ENCODE measurements at places on chromosomes 16 and 17. TPM values are rescaled to one million over a fixed set of nuclear protein-coding genes. Genes with fewer than 3 reads are reported as not detected.
A peak's percentile ranks its signal among the peaks of the same experiment; 100 is the strongest.

The WNT3 gene
- total RNA-seq, result 5.5 TPM

- no peak overlapping the region for H3K4me3 ChIP-seq
These were observed 2.6 kb upstream of the HOXB5 start for GRCh38 chr17:48596000-48596734.

GRCh38 chr17:68433911-68434508, 23.3 kb downstream of the WIPI1 start:
- peaks cover 17% of the 10 kb centered on the region for H3K4me1 ChIP-seq
- no peak overlapping the region for H3K4me3 ChIP-seq
- no peak for DNase-seq

The SLC2A4 gene
- 2.5 TPM for total RNA-seq

The NKD1 gene
- total RNA-seq, result 11.4 TPM

GRCh38 chr16:53953336-53953735, 249.4 kb downstream of the FTO start:
- H3K4me1 ChIP-seq, result no peaks in the 10 kb centered on the region
- H3K36me3 ChIP-seq, result no peaks in the 10 kb centered on the region
- H3K27me3 ChIP-seq, result no peaks in the 10 kb centered on the region
- no peak for DNase-seq
- no peak overlapping the region for H3K27ac ChIP-seq

GRCh38 chr17:19485800-19486340, 47.8 kb upstream of the SLC47A1 start:
- H3K27me3 ChIP-seq, result no peaks in the 10 kb centered on the region
- H3K36me3 ChIP-seq, result no peaks in the 10 kb centered on the region
- no peaks in the 10 kb centered on the region for H3K4me1 ChIP-seq
- H3K4me3 ChIP-seq, result no peak overlapping the region
- H3K27ac ChIP-seq, result no peak overlapping the region

GRCh38 chr17:17314501-17315071, 11.4 kb downstream of the NT5M start:
- no peak overlapping the region for H3K4me3 ChIP-seq
- no peaks in the 10 kb centered on the region for H3K4me1 ChIP-seq
- no peaks in the 10 kb centered on the region for H3K36me3 ChIP-seq
- H3K27ac ChIP-seq, result no peak overlapping the region
- H3K27me3 ChIP-seq, result no peaks in the 10 kb centered on the region

- H3K4me1 ChIP-seq, result peaks cover 11% of the 10 kb centered on the region
- no peaks in the 10 kb centered on the region for H3K27me3 ChIP-seq
These were observed 120.3 kb upstream of the CHMP6 start for GRCh38 chr17:80871341-80871740.

The C17orf107 gene
- 1.7 TPM for total RNA-seq

The DNAH17 gene
- 0.69 TPM for total RNA-seq

DNA sequence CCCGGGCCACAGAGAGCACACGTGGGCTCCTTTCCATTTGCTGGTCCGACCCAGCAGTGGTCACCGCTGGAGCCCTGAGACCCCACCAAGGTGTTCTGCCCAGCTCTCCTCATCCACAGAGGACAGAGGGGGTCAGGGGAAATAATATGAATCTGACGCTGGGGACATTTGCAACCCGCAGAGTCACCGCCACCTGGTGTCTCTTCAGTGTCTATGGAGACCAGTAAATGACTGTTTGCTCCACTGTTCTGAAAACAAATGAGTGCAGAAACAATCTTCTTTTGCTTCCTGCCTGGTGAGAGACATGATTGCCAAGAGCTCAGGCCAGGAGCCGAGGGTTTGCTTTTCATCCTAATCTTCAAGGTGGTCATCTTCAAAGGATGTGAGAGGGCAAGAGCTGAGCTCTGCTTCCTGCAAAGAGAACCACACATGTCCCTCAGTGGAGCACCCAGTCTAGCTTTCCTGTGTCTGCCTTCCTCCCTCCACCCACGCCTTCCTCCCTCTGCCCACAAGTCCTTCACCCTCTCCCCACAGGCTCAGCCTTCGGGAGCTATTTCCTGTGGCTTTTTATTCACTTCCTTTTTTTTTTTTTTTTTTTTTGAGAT, 14.7 kb upstream of the KLHDC4 start:
- DNase-seq, result no peak
- no peak overlapping the region for H3K27ac ChIP-seq
- H3K4me1 ChIP-seq, result peaks cover 14% of the 10 kb centered on the region
- no peaks in the 10 kb centered on the region for H3K27me3 ChIP-seq
- no peaks in the 10 kb centered on the region for H3K36me3 ChIP-seq

The ANKFY1 gene
- total RNA-seq, result 38.9 TPM

The NT5C gene
- 115 TPM for total RNA-seq

The EXOC7 gene
- 114 TPM for total RNA-seq

DNA sequence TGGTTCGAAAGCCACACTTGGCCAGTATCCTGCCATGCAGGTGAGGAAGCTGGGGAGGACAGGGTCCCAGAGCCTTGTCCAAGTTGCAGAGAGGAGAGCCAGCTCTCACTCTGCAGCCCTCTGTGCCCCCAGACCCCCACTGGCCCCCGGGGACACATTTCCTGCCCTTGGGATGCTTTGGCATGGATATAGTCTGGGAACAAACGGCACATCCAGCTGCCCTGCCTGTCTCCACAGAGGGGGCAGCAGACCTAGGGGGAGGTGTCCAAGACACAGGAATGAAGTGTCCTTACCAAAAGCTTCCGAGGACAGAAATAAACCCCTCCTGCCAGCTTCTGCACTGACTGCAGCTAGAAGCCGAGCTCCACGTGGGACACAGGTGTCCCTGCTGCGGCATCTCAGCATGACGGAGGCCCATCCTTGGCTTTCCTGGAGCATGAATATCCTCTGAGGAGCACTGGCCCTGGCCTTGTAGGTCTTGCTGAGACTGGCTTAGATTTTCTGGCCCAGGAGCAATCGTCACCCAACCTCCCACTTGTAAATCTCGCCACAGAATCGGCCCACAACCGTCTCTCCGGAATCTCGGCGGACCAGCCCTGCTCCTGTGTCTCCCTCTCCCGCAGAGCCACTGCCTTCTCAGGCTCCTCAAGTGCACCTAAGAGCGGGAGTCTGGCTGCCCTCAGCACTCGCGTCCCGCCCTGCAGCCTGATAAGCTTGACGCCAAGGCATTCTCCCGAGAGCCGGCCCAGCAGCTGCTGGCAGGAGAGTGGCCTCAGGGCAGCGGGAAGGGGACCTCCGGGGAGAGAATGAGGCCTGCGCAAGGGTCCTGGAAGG, 1.1 kb upstream of the CAPN15 start:
- H3K4me1 ChIP-seq, result peaks cover 32% of the 10 kb centered on the region
- no peak for DNase-seq
- H3K27ac ChIP-seq, result peak overlapping the region; percentile 91
- H3K4me3 ChIP-seq, result peak overlapping the region; percentile 69
- H3K36me3 ChIP-seq, result peaks cover 6% of the 10 kb centered on the region

The RBFOX1 gene
- not detected for total RNA-seq

DNA sequence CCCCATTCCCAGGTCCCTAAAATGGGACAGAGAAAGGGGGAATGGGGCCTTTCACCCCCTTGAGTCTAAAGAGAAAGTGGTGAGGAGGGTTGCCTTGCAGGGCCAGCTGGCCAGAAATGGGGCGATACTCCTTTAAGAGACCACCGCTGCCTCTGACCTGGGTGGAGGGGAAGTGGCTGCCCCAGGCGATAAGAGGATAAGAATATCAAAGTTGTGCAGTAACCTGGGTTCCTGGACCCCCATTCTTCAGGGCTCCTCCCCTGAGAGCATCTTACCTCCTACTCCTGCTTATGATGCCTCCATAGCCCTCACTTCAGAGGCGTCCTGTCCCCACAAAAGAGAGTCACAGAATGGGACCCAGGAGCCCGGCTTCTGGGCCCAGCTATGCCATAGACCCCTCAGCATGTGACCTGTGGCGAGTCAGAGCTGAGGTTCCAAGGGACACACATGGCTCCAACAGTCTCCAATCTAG, 5.2 kb upstream of the TSPOAP1 start:
- no peak overlapping the region for H3K4me3 ChIP-seq
- no peak overlapping the region for H3K27ac ChIP-seq
- H3K4me1 ChIP-seq, result peaks cover 44% of the 10 kb centered on the region
- no peaks in the 10 kb centered on the region for H3K36me3 ChIP-seq

GRCh38 chr17:72421128-72422092, 300.6 kb downstream of the SOX9 start:
- H3K27ac ChIP-seq, result peak overlapping the region; percentile 78
- H3K4me3 ChIP-seq, result peak overlapping the region; percentile 42
- peak; percentile 99 for DNase-seq
- H3K4me1 ChIP-seq, result peaks cover 89% of the 10 kb centered on the region
- H3K36me3 ChIP-seq, result no peaks in the 10 kb centered on the region

DNA sequence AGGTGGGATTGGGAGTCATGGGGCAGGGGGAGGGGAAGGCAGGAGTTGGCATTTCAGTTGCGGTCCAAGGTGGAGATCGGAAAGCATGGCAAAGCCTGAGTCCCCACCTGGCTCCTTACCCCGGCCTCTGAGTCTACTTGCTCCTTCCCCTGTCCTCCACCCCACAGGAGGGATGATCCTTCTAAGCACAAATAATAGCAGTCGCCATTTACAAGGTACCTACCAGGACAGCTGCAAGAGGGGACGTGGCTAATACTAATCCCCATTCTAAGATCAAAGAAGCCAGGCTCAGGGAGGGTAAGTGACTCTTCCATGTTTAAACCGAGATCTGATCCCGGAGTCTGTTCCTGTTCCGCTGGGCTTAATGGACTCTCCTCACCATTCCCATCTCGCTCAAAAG, 396.3 kb downstream of the SLC39A11 start:
- H3K4me1 ChIP-seq, result peaks cover 37% of the 10 kb centered on the region
- H3K4me3 ChIP-seq, result no peak overlapping the region
- H3K27me3 ChIP-seq, result no peaks in the 10 kb centered on the region
- H3K27ac ChIP-seq, result no peak overlapping the region

The PRSS27 gene
- total RNA-seq, result 3.3 TPM

The TLCD1 gene
- 28.3 TPM for total RNA-seq

DNA sequence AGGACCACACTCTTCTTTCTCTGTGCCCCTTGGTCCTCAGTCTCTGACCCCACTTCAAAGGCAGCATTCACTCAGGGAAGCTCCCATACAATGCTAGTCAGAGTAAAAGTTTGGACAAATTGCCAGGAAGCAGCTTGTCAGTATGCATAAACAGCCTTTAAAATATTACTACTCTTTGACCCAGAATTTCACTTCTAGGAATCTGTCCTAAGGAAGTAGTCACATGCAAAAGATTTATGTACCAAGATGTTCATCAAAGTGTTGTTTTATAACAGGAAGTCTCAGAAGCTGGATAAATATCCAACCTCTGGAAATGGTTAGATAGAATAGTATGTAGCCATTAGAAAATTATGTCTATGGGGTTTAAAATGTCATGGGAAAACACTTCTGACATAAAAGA, 31.0 kb downstream of the MAPT start:
- no peak overlapping the region for H3K4me3 ChIP-seq
- no peaks in the 10 kb centered on the region for H3K27me3 ChIP-seq
- H3K27ac ChIP-seq, result no peak overlapping the region
- no peaks in the 10 kb centered on the region for H3K36me3 ChIP-seq
- peaks cover 6% of the 10 kb centered on the region for H3K4me1 ChIP-seq

GRCh38 chr17:77952368-77952767, 6.1 kb upstream of the TNRC6C start:
- no peak for DNase-seq
- peaks cover 20% of the 10 kb centered on the region for H3K27me3 ChIP-seq
- no peak overlapping the region for H3K27ac ChIP-seq
- H3K4me3 ChIP-seq, result no peak overlapping the region
- H3K36me3 ChIP-seq, result no peaks in the 10 kb centered on the region

DNA sequence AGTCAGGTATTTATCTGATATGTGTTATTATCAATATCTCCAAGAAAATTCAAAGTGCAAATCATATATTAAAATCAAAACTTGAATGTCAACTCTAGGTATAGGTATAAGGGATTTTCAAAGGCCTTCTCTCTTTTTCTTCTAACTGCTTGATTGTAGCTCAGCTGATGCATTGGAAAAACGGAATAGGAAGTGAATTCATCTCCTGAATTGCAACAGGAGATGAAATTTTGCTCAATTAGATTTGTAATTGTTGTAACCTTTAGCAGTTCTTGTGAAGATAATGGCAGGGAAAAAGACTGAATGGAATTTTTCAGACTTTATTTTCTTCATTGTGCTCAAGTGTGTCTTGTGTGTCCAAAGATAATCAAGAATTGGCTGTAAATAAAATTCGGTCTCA, 190.2 kb upstream of the KCNJ16 start:
- no peak for DNase-seq
- H3K4me3 ChIP-seq, result no peak overlapping the region

- H3K36me3 ChIP-seq, result no peaks in the 10 kb centered on the region
- peak overlapping the region; percentile 69 for H3K27ac ChIP-seq
- no peaks in the 10 kb centered on the region for H3K27me3 ChIP-seq
- no peak for DNase-seq
- H3K4me3 ChIP-seq, result 0 out of 2 replicates have a peak overlapping the region, but pooled peaks have one; percentile 1
These were observed 15.9 kb downstream of the CDH5 start for GRCh38 chr16:66382171-66382965.

DNA sequence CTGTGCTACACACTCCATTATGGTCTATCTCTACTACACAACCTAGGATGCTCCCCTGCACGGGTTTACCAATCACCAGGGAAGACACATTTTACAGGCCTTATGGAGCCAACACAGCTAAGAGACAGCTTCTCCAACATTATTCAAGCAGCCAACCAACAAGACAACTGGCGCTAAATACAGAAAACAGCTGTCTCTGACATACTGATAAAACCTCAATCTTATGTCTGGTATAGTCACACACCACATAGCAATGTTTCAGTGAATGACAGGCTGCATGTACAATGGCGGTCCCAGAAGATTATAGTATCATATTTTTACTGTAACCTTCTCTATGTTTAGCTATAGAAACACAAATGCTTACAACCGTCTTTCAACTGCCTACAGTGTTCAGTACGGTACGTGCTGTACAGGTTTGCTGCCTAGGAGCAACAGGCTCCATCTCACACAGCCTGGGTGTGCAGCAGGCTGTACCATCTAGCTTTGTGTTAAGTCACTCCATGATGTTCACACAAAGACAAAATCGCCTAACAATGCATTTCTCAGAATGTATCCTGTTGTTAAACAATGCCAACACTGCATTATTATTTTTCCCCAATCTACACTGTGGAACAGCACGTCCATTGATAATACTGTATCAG, 10.9 kb downstream of the USP22 start:
- H3K27ac ChIP-seq, result no peak overlapping the region
- H3K4me1 ChIP-seq, result no peaks in the 10 kb centered on the region
- DNase-seq, result no peak
- H3K36me3 ChIP-seq, result peaks cover 11% of the 10 kb centered on the region
- H3K27me3 ChIP-seq, result no peaks in the 10 kb centered on the region

The CCL8 gene
- total RNA-seq, result not detected

DNA sequence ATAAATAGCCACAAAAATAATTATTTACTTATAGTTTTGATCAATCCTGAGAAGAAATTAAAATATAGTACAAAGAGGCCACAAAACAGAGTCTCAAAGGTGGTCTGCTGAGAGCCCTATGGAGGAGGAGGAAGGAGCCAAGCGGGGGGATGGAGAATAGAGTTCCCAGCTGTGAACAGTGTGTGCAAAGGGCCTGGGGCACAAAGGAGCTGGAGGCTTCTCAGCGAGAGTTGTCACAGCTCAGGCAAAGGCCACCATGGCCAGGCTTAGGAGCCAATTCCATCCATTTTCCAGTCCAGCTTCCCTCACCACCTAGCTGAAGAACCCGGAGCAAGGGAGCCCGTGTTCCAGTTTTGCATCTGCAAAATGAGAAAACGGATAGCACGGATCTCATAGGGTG, 5.4 kb upstream of the ZNF423 start:
- peaks cover 6% of the 10 kb centered on the region for H3K4me1 ChIP-seq
- no peak overlapping the region for H3K4me3 ChIP-seq
- H3K27me3 ChIP-seq, result 0 out of 2 replicates have a peak, but pooled peaks cover 6% of the 10 kb centered on the region
- no peak for DNase-seq
- H3K36me3 ChIP-seq, result no peaks in the 10 kb centered on the region
- H3K27ac ChIP-seq, result no peak overlapping the region

GRCh38 chr17:12918142-12918541, 99.7 kb downstream of the ELAC2 start:
- no peak for DNase-seq
- no peak overlapping the region for H3K27ac ChIP-seq
- H3K4me3 ChIP-seq, result no peak overlapping the region
- H3K36me3 ChIP-seq, result no peaks in the 10 kb centered on the region
